ENCODE measurements at places on chromosomes 13 and 19.

DNA sequence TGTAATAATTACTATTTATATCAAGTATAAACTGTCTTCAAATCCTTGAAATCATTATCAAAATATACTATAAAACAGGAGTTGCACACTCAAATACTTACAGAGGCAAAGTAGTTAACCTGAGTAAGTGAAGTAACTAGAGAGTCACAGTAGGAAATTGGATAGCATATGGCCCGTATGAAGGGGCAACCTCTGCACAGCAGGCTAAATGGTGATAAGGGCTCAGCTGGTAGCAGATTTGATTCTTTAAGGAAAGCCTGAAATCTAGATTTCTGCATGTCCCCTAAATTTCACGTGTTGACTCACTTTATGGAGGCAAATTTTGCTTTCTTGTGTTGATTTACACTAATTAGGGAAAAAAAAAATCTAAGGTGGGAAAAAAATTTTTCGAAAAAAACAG lies 46.4 kb downstream of the STOML3 start:
- DNase-seq: no peak

- DNase-seq: no peak
These were observed 9.9 kb downstream of the PCDH8 start for GRCh38 chr13:52838433-52839107.

- DNase-seq: no peak
These were observed 5.2 kb downstream of the MIDN start for GRCh38 chr19:1253514-1254080.

DNA sequence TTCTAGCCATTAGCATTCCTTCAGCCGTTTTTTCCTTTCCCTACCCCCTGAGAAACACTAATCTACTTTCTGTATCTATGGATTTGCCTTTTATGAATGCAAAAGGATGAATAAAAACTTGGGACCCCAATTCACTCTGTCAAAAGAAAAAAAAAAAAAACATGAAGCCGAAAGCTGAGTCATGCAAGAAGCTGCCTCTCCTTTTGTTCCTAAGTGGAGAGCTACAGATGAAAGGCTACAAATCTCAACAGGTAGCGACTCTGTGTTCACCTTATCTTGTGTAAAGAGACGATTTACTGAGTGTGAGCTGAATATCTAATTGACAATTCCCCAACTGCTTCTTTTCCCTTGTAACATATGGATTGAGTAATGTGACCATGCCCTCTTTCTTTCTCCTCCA lies 1072.8 kb downstream of the UQCRFS1 start:
- DNase-seq: no peak

- DNase-seq: no peak
These were observed 355.0 kb downstream of the UQCRFS1 start for GRCh38 chr19:28857967-28858366.

- DNase-seq: no peak
These were observed 210.6 kb downstream of the SLC7A1 start for GRCh38 chr13:29384871-29385270.

- no peak for DNase-seq
These were observed 643.9 kb upstream of the SGCG start for GRCh38 chr13:22536851-22537250.

DNA sequence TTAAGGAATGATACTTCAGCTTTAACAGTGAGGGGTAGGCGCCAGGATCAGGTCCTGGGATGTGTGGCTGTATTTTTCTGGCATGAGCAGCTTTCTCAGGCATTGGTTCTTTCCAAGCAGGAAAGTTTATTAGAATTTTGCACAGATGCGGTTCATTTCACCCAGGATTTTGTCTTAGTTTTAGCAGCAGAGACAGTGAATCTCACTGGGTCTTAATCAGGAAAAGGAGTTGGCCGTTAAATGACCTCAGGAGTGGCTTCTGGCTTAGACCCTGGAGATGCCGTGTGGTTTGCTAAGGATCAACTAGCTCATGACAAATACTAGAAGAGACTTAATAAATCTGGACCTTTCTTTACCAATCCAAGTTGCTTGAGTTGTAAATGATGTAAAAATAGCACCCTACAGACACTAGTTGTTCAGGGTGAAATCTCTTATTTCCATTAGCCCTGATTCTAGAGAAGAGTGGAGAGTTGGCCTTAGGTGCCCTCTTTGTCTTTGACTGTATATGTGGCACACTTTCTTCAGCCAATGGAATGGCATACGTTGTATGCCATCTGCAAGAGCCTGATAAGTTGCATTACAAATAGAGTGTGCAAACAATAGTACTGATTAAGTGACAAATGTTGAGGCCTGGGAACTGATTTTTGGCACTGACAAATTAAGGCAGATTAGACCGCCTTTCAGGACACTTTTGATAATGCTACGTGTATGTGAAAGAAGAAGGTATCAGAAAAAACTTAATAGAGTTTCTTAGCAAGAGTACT lies 34.0 kb downstream of the LRCH1 start:
- DNase-seq: no peak

DNA sequence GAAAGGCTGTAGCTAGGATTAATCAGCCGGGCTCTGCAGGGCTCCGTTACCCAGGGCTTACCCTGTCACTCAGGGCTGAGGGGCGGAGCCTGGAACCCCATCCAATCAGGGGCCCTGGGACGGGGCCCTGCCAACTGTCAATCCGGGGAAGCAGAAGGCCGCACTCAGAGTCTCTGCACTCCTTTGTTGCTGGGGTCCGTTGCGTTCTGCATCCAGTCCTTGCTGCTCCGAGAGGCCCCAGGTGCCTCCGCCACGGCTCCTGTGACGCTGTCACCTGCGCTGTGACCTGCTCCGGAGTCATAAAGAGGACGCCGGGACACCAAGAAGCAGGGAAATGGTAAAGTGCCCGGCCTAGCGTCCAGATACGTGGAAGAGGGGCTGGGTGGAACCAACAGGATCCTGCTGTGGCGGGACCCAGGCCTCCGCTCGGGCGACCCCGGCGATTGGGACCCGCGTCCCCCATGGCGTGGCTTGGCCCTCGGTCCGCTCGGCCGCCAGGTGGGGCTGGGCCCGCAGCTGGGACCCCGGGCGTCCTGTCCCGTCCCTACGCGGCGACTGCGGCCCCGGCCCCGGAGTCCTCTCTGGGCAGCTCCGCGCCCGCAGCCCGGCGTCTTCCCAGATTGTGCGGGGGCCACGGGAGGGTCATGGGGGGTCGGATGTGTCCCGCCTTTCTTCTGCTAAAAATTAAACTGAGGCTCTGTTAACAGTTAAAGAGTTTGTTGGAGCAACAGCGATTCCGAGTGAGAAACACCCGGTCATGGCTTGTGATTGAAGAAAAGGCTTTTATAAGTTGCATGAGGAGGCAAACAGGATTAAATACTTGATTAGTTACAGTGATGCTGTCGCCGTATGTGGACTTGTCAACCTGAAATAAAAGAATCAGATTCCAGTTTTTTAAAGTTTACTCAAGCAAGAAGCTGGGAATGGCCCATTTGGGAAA lies at the start of gene ZNF491:
TSS of gene ZNF491 (plus strand) at position 133 of the 940 bp plus-strand sequence. CDS start 7,431 bp downstream, outside the sequence.
- peak; percentile 91 for DNase-seq

GRCh38 chr13:39099231-39099630 lies 61.0 kb downstream of the NHLRC3 start:
- no peak for DNase-seq

GRCh38 chr13:47890146-47890814 lies 110.8 kb downstream of the SUCLA2 start:
- DNase-seq: no peak

- DNase-seq: no peak
These were observed 7.8 kb downstream of the ISOC2 start for GRCh38 chr19:55453511-55454260.
